ENCODE measurements at places on chromosomes 11 and 22.

DNA sequence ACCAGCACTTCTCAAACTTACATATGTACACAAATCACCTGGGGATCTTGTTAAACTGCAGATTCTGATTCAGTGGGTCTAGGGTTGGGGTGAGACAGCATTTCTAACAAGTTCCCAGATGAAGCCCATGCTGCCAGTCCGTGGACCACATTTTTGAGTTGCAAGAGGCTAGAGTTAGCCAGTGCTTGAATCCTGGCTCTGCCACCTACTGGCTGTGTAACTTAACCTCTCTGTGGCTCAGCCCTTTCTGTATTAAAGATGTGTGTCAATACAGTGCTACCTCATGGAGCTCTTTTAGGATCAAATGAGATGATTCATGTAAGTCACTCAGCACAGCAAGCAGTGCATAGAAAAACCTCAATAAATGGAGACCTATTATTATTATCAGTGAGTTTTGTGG is 90.2 kb upstream of the ISX start:
- no peak for DNase-seq

DNA sequence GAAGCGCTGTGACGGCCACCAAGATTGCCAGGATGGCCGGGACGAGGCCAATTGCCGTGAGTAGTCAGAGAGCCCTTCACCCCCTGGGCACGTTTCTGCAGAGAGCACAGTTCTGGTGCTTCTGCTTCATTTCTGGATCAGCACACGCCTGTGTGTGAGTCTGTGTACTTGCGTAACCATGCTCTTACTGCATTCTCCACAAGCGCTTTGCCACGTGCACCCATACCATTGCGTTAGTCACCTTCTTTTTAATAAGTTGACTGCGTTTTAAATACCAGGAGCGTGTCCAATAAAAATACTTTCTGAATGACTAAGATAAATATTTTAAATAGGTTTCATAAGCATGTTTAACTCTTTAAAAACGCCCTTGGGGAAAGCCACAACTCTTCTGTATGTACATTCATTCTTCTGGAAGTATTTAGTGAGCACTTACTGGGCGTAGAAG is 143.0 kb upstream of the SORL1-AS1 start:
- DNase-seq: no peak

GRCh38 chr22:27578937-27579617 is 222.5 kb downstream of the MN1 start:
- DNase-seq: no peak

GRCh38 chr22:37503183-37503683 is 16.0 kb downstream of the CARD10 start:
- DNase-seq: no peak

GRCh38 chr11:95231881-95232605 is 1.0 kb upstream of the SESN3 start:
- peak; percentile 74 for DNase-seq

DNA sequence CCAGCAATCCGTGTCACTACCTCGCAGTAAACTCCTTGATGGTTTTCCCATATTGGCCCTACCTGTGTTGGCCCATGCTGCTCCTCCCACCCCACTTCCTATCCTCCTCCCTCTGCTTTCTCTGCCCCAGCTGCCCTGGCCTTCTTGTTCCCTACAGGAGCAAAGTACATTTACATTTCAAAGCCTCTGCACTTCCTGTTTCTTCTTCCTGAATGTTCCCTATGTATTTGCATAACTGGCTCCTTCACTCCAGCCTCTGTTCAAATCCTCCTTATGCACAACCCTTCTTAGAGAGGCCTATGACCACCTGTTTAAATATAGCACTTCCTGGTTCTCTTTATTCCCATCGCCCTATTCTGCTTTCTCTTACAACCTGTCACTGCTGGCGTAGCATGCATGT is 62.2 kb downstream of the PARVA start:
- no peak for DNase-seq

GRCh38 chr11:35257281-35257680 is 118.3 kb downstream of the CD44 start:
- DNase-seq: no peak
